ENCODE measurements at places on chromosomes 7 and 10.
A peak's percentile ranks its signal among the peaks of the same experiment; 100 is the strongest.

DNA sequence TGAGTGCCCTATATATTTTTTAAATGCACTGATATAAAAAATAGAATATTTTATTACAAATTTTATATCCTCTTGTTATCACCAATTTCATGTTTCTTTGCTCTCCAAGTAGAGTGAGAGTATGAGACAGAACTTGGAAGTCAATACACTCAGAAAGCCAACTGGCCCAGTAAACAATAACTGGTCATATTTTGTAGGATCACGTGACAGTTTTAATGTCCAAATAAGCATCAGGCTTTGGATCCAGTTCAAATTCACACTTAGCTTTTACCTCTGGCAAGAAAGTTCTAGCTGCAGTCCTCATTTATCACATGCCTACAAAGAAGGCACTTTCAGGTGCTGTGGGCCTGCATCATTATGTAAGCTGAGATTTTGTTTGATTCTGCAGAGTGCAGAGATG lies 21.6 kb upstream of the TPK1 start:
- DNase-seq = no peak

DNA sequence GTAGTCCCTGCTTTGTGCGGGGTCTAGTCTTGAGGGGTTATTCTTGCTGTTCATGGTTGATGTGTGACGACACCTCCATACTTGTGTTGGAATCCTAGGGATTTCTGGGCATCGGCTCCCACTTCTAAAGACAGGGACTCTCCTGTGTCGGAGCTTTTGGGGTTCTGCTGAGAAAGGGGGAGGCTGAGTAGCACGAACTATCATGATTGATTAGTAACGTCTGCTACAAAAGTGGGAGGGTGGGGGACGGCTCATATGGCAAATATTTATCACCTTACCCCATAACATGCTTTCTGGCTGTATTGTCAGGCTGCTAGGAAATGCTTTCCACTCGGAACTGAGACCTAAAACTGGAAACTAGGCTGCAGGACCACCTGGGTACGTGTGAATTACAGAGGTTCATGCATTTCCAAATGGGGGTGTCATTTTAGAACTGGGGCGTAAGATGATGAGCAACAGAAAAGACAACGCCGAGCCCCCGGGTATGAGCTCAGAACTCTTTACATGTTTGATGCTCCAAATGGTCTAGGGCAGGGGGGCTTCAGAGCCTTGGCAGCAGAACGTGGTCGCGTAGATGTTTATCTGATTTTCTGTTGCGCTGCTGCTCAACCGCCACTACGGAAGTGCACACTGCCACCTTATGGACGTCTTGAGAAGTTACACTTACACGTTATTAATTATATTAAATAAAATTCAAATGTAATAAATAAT lies 15.1 kb upstream of the NME8 start:
- DNase-seq = peak; percentile 47

DNA sequence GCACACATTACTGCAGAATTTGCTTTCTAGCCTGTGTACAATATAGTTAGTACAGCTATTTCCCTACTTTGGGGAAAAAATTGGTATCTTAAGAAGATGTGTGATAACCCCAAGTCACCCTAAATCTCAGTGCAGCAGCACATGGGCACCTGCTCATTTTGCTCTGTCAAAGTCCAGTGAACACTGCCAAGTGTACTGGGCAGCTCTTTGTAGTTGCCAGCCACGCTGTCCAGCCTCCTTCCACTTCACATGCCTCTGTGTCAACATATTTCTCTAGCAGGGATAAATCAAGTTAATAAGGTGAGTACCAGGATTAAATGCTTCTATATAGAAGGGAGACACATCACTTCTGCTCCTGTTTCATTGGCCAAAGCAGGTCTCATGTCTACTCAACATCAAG lies 87.1 kb upstream of the CDC14C start:
- no peak for DNase-seq

DNA sequence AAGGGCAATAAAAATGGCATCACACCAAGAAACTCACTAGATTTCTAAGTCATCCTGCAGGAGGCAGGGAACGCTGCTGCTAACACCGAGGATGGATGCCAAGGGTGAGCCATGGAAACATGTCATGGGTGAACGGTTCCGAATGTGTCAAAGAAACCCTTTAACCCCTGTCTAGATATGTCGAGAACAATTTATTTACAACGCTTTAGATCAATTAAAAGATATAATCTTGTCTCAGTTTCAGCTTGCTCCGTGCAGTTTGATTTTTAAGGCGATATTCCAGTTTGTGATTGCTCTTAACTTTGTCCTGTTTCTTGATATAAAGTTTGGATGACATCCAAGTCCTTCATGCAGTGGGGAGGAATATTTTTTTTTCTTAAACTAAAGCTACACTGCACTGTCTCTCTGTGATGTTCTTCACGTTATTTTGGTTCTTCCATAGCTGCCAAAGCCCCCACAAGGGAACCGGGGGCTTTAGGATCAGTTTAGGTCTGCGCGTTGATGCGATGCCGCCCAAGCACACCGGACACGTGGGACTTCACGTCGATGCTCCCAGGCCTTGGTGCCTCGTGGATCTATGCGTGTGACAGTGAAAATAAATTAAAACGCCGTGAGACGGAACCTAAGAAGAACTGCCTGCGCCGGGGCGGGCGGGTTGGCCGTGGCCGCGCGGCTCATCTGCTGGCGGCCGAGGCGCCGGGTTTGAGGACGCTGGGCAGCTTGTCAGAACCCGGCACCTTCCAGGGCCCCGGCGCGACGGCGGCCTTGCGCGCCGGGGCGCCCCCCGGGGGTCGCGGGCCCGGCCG lies 220.3 kb downstream of the PHTF2 start:
- DNase-seq = no peak

GRCh38 chr10:127905848-127906261 lies 1.0 kb upstream of the PTPRE start:
- DNase-seq = no peak

- no peak for DNase-seq
Observed at GRCh38 chr10:61049386-61049785, 105.4 kb upstream of the RHOBTB1 start.

DNA sequence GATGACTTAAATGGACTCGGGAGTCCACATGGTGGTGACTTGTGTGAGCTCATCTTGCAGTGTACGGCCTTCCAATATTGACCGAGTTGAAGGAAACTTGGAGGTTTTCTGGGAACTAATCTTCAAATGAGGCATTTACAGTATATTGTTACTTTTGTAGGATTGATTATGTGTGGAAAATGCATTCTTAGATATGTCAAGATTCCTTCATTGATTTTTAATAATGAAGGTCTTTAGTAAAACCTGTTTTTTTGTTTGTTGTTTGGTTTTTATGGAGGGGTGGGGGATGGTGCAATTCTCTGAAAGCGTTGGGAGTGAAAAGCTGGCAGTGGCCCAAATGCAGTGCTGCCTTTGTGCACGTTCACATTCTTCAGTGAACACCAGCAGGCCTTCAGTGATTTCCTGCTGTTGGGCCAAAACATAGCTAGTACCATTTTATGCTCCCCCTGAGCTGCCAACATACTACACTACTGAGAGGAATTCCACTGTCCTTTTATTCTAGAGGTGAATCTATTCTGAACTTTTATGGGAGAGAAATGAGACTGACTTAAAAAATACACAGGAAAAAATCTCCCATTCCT lies 50.4 kb downstream of the CCNY start:
- no peak for DNase-seq

DNA sequence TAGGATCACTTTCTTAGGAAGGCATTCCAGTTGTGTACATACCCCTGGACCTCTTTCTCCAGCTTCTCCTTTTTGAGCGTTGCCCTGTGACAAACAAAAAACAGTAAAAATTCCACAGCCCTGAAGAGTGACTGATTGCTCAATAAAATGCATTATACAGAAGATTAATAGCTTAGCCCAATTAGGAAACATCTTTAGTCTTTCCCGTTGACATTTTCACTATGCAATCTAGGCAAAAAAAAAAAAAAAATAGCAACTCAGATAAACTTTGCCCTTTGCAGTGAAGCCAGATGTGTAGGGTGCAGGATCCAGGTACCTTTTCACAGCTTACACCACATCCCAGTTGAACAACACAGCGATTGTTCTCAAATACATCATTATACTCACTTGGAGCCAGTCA lies 17.9 kb downstream of the COL28A1 start:
- DNase-seq = no peak

DNA sequence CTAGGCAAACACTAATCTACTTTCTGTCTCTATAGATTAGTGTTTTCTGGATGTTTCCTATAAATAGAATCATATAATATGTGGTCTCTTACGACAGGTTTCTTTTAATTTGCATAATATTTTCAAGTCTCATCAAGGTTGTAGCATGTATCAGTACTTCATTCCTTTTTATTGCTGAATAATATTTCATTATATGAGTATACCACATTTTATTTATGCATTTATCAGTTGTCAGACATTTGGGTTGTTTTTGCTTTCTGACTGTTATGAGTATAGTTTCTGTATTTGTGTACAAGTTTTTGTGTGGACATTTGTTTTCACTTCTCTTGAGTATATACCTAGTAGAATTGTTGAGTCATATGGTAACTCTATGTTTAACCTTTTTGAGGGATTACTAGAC lies 48.2 kb downstream of the SHOC2 start:
- DNase-seq = no peak
